ENCODE measurements at places on chromosomes 2 and 18.

DNA sequence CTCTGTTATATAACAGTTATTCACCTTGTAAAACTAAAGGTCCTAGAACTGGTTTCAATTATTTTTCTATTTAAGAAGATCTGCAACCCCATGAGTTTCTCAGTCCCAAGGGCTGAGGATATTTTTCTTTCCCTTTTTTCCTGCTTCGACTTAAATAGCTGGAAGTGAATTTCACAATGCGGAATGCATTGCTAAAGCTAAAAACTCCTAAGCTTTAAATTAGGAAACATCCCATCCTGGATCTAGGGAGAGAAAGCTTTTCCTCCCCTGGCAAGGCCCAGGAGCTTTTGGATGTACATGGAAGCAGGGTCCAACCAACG is 1.4 kb downstream of the RFX8 start:
- no peak for DNase-seq

DNA sequence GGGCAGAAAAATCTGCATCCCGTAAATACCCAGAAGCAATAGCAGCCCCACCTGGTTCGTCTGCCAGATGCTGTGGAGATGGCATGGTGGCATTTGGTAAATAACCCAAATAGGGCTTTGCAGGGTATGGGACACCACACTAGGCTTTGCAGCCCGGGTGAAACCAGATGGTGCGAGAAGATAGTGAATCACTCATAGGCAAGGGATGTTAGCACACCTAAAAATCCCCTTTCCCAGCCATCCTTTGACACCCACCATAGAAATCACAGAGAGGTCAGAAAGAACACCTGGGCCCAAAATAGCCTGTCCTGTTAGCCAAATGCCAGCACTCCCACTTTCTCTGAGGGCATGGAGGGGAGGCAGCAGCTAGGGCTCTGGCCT is 47.6 kb downstream of the BCL11A start:
- no peak for DNase-seq

DNA sequence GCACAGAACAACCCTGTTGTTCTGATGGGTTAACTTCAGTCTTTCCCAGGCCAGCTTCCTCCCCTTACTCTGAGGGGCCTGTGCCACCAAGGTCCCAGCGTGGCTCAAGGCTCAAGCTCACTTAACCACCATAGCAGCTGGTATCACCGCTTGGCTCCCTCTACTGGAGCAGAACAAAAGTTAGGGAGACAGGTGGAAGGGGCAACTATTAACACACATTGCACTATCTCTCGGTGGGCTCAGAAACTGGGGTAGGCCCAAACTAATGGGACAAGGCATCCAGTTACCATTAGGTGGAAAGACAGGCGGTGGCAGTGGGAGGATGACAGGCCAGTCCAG is 88.7 kb upstream of the ATL2 start:
- DNase-seq, result peak; percentile 18

DNA sequence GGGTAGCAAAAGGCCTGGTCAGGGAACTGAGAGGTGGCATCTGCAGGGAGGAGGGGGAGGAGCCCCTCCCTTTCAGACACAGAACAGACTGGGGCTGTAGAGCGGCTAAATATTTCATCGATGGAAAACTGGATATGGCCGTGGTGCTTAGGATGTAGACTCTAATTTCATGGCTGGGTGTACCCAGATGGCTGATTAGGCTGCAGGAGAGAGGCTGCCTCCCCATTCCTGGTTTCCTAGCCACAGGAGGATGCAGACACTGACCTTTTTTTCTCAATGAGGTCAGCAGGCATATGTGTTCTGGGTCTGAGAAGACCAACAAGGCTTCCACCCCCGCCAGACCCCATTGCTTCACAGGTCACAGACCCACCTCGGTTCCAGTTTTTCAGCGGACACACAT is 79.3 kb upstream of the STPG4 start:
- DNase-seq, result no peak

DNA sequence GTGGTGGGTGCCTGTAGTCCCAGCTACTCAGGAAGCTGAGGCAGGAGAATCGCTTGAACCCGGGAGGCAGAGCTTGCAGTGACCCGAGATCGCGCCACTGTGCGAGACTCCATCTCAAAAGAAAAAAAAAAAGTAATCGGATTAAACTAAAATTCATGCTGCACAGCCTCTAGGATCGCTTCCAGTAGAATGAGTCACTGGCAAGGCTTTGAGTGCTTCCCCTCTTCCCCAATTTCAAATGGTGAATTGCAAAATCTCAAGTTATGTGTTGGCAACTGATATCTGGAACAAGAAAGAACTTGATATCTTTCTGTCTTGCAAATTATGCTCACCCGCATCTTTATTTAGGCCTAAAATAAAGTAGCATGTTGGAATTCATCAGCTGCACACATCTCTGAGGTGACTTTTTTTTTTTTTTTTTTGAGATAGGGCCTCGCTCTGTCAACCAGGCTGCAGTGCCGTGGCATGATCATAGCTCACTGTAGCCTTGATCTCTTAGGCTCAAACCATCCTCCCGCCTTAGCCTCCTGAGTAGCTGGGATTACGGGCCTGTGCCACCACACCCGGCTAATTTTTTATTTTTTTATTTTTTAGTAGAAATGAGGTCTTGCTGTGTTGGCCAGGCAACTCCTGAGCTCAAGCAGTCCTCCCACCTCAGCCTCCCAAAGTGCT is 12.7 kb downstream of the TTC39C start:
- no peak for DNase-seq

DNA sequence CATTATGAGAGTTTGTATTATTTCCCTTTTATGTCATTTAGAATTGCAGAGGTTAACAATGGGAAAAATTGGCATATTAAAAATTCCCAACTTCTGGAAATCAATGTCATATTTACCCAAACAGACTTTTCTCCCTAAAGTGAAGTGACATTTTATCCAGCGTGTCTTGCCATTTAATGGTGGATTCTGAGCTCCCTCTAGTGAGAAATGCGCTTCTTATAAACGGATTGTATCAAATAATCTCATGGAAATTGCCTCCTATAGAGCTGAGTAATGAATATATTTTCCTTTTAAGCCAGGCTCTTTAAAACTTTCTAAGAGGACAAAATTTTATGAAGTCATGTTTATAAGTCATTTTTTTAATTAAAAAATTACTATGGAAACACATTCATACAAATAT is 5.7 kb upstream of the GCFC2 start:
- no peak for DNase-seq

- no peak for DNase-seq
Observed at GRCh38 chr2:207231967-207232366, 66.2 kb upstream of the KLF7 start.

DNA sequence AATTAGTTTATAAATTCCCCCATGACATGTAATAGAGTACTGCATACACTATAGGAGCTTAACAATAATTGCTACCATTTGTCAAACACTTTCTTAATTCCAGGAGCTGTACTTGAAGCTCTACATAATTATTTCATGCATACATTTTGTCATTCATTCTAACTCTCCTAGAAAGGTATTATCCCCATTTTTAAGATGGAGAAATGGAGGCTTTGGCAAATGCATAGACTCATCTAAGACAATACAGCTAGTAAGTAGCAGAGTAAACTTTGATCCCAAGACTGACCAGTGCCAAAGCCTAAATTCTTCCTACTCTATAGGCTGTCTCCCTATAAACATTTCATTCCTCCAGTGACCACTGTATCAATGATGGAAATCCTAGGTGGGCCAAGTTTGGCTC is 42.6 kb upstream of the TMEM247 start:
- no peak for DNase-seq

- no peak for DNase-seq
Observed at GRCh38 chr2:10773821-10774341, 38.7 kb downstream of the PDIA6 start.

GRCh38 chr18:61360404-61361383 is 27.5 kb downstream of the CDH20 start:
- no peak for DNase-seq

DNA sequence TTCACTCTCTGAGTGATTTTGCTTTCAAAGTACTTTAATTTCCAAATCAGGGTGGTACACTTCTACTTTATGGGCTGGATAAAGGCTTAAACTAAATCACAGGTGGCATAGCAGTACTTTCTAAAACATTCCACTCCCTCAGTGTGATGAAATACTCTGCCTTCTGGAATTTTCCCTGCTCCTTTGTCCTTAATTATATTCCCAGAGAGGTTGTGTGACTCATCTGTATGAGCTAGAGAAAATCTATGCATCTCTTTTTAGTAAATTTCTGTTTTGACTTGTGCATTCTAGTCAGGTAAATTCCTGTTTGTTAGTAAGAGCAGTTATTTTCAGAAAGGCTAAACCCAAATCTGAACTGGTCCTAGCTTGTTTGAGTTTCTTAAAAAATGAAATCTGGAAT is 29.0 kb upstream of the PLA2R1 start:
- DNase-seq, result no peak

DNA sequence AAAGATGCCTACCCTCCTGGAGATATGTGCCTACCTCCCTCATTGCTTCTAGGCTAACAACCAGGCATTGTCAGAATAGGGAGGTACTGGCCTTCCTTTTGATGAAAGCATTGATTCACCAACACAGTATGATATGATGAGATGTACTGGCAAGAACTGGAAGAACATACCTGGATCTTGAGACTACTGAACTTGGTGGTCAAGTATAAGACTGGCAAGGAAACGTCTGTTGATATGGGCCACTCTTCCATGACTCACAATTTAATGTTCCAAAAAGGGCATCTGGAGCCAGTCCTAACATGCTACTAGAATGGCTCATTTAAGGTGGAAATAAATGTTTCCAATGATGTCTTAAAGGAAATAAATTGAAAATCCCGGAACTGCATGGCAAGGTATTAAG is 18.1 kb downstream of the DTNB start:
- no peak for DNase-seq

- no peak for DNase-seq
Observed at GRCh38 chr18:49345931-49346696, 114.3 kb downstream of the DYM start.

- DNase-seq, result no peak
Observed at GRCh38 chr2:231452799-231453508, 11.3 kb downstream of the NCL start.

DNA sequence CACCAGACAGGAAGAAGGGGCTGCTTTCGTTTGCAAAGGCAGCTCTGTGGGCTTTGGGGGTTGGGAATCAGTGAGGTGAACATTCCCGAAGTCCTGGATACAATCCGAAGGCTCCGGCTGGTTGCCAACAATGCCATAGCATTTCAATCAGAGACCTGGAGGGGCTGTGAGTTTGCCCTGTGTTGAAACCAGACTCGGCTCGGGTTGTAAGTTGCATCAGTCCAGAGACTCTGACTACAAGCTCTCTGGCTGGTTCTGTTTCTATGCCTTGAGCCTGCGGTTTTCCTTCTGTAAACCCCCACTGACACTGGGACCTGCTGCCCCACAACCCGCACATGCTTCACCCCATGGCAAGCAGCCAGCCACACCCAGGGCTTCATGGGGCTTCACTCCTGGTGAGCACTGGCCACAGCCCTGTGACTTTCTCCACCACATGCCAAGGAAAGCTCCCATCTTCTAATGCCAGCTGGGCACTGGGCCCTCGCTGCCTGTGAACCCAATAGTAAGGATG is 85.7 kb upstream of the ODC1 start:
- DNase-seq, result no peak

- DNase-seq, result no peak
Observed at GRCh38 chr2:45072862-45073237, 63.6 kb upstream of the SIX2 start.

DNA sequence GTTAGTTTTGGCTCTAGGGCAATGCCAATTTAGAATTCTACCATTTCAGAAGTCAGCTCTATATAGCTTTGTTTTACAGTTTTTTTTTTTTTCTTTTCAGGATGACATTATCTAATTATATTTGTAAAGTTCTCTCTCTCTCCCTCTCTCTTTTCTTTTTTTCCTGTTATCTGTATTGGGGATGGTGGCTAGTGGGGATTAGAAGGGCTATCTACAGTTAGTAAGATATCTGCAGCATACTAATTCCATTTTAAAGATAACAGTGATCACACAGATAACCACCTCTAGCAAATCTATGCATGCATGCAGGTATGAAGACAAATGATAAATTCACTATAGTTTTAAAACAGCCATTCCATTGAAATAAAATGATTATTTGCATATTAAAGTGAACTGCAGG is 438.9 kb downstream of the ERBB4 start:
- no peak for DNase-seq

DNA sequence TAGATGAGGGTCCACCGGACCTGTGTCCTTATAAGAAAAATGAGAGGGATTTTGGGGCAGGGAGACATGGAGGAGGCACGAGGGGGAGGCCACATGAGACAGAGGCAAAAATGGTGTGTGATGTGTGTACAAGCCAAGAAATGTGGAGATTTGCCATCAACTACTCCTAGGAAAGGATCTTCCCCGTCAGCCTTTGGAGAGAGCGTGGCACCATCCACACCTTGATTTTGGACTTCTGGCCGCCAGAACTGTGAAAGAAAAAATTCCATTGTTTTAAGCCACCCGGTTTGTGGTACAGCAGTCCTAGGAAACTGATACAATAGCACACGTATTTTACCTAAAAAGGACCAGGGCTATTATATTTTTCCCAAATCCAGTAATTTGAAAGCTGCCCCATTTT is 829.0 kb upstream of the SALL3 start:
- no peak for DNase-seq

GRCh38 chr2:47950340-47951301 is 44.3 kb upstream of the FBXO11 start:
- no peak for DNase-seq

- no peak for DNase-seq
Observed at GRCh38 chr2:213015387-213016165, 135.8 kb downstream of the IKZF2 start.

- no peak for DNase-seq
Observed at GRCh38 chr2:226488034-226488433, 311.6 kb downstream of the IRS1 start.

DNA sequence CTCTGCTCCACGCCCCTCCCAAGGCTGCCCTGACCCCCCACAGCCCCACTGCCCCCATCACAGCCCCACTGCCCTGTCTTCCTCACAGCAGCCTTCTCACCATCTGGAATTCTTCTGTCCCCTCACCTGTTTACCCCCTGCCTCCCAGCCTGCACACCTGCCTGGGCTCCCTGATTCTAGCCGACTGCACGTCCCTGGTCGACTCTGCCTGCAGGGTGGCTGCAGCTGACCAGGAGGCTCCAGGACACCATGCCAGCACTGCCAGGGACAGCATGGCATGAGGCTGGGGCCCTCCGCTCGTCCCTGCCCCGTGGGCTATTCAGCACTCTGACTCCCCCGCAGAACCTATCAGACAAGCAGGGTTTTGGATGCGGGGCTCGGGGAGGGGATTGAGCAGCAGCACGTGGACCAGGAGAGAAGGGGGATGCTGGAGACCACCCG is 254.1 kb downstream of the HDAC4 start:
- DNase-seq, result no peak

GRCh38 chr18:8238507-8238906 is 370.7 kb upstream of the RAB12 start:
- DNase-seq, result no peak

All from Panc1 (cell line).